Activated CD4-positive, alpha-beta memory T cell treated with anti-CD3 and anti-CD28 coated beads for 36 hours (primary cell): ENCODE measurements at places on chromosomes 3 and 15. TPM values are rescaled to one million over a fixed set of nuclear protein-coding genes. Genes with fewer than 3 reads are reported as not detected.
A peak's percentile ranks its signal among the peaks of the same experiment; 100 is the strongest.

DNA sequence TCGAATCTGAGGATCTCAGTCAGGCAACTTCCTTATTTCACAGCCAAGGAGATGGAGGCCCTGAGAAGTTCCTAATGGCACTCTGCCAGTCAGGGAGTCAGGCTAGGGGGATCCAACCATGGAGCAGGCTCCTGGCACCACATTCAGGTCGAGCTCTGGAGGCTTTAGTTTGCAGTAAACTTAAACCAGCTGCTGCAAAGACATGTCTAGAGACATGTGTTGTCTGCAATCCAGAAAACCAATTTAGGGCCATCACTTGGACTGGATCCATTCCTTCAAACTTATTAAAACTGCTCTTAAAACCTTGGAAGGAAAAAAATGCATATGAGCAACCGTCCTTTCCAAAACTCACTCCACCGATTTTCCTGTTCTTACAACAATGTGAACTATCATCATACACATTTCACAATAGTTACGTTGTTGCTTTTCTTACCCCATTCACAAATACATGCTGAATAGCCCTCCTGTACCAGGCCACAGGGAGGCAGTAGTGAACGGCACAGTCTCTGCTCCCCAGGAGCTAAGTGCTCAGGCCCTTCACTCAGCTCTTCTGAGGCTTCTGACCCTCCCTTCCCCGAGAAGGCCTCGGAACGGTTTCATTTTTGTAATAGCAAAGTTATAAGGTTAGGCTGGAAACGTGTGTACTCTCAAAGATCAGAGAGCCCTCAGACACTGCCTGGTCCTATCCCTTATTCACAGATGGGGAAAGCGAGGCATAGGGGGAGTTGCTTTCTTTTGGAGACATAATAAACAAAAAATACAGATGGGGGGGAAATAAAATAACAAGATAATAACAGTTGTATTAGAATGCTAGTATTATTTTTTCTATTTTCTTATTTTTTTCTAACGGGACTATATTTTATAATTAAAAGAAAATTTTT is 20.1 kb downstream of the RFT1 start:
- peaks cover 27% of the 10 kb centered on the region for H3K4me1 ChIP-seq
- peaks cover 28% of the 10 kb centered on the region for H3K36me3 ChIP-seq
- peak; percentile 81 for DNase-seq
- no peaks in the 10 kb centered on the region for H3K27me3 ChIP-seq

Gene NOP10
- 214 TPM for total RNA-seq

Gene STARD9
- total RNA-seq, result 3.4 TPM

Gene GREM1
- total RNA-seq, result not detected

GRCh38 chr3:141191097-141191749 is 40.4 kb upstream of the PXYLP1 start:
- DNase-seq, result no peak
- no peak overlapping the region for H3K4me3 ChIP-seq
- peaks cover 13% of the 10 kb centered on the region for H3K4me1 ChIP-seq
- H3K36me3 ChIP-seq, result no peaks in the 10 kb centered on the region
- peaks cover 3% of the 10 kb centered on the region for H3K27me3 ChIP-seq
- no peak overlapping the region for H3K27ac ChIP-seq
